NCI-H446 treated with DMSO at 0.1 percent for 48 hours (cell line): ENCODE measurements at places on chromosomes 3 and 15.

DNA sequence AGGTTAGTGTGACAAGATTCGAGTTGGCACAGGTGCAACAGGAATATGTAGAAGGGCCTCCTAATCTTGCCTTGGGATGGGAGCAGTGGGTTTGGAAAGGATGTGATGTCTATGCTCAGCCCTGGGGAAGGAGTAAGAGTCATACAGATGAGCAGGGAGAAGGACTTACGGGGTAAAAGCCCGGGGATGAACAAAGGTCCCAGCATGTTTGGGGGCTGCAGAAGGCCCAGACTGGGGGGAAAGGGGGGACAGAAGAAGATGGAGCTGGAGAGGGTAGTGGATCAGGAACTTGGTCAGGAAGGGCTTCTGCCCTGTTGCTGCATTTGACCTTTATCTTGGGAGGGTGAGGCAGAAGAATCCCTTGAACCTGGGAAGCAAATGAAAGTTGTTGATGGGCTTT, 240.1 kb upstream of the ST8SIA2 start:
- DNase-seq, result no peak

DNA sequence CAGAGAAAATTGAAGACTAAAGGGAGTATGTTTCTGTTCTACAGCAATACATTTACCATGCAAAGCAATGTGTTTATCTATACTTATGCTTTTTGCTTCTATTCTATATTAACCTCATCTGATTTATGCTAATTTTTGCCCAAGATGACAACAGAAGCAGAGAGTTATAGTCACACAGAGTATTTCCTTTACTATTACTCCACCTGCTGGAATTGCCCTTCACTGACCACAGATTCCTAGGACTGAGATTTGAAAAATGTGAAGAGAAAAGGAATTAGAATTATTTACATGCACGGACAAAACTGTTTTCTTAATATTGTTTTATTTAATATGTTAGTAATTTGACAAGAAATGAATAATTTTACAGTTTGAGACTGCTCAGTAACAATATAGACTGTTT, 745.6 kb downstream of the VGLL3 start:
- DNase-seq, result no peak

GRCh38 chr3:171606151-171606751, 146.0 kb upstream of the TNIK start:
- no peak for DNase-seq

- no peak for DNase-seq
Measured at GRCh38 chr3:134255404-134255803, 4.7 kb upstream of the RYK start.

DNA sequence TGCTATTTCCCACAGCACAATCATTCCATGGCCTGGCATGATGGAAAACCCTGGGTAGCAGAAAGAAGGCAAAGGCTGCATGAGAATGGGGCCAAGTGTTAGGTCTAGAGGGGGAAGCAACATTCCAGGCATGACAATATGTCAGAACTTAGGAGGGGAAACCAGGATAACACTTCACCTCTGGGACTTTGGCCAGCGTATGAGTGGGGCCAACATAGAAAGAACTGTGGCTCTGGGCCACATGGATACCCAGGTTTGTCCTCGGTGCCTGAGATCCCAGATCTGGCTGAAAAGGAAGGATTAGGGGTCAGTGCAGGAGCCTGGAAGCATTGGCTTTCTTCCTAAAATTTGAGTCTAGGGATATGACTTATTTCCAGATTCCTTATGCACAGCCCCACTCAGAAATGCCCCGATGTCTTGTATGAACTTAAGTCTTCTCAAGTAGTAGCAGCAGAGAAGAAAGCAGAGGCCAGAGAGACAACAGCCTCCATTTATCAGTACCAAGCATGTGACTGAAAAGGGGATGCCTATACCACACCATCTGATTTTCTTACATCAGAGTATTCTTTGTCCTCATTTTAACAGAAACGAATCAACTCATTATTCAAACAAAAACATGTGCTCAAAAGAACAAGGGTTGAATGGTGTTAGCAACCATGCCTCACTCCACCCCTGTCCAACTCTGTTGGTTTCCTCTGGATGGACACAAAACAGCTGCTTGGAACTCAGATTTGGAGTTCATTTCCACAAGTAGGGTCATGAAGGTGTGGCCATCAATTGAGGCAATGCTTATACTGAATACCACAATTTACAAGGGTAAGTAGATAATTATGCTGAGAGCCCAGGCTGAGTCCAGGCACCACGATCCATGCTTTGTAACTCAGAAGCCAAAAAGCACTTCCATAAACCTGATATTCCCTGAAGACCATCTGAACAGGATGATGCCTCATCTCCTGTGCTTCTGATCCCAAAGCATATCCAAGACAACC, 43.7 kb upstream of the NDUFB4 start:
- DNase-seq, result no peak

GRCh38 chr3:63807961-63808565, 11.0 kb upstream of the C3orf49 start:
- no peak for DNase-seq

- no peak for DNase-seq
Measured at GRCh38 chr15:51494411-51495314, 127.9 kb downstream of the DMXL2 start.
